ENCODE measurements at places on chromosomes 5 and 9.

DNA sequence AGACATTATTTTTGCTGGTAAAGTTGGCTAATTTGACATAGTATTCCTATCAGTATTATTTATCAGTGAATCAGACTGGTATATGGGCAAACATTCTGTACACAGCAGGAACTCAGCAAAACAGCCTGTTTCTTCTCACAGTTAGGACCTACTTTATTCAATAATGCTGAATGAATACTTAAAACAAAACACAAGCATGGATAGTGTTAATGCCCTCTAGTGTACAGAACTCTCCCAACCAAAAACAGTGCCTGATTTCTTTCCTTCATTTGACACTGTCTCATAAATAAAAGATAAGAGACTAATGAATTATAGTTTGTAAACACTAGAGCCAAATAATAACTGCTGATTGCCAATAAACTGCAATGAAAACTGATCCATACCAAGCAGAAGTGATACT, 1113.3 kb downstream of the PTPRD start:
- no peak for DNase-seq

DNA sequence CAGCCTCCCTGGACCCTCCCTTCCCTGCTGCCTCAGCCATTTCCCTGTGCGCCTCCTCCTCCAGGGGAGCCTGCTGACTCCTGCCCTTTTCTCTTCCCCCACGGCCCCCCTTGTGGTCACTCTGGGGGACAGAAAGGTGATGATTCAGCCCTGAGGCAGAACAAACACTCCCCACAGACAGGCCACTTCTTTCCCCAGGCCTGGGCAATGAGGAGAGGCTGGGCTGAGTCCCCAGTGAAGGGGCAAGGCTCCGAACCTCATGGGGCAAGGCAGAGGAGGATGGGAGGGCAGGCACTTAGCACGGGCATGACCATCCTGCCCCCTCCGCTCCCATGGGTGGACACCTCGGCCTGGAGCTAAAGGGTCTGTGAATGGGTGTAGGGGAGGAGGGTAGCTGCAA, 21.0 kb downstream of the CSF1R start:
- no peak for DNase-seq

DNA sequence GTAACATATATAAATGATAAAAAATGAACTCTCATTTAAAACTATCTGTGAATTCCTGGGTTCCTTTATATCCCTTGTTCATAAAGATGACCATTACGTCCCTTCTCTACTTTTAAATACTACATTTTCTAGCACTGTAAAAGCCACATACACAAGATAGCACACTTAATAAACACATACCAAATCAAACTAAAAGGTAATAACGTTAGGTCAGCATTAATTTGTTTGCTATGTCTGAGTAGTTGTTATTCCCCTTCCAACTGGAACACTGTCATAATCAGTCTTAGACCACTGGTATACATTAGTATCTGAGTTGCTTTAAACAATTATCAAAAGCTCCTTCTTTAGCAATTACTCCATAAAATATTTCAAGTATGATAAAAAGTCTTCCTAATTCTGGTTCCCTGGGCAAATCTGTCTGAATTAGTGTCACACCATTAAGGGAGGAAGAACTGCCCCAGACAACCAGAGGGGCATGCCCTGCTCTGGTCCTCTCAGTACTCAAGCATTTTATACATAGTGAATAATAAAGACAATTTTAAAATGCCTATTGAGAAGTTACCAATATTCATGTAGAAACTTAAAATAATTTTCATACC, 98.1 kb downstream of the RAPGEF6 start:
- no peak for DNase-seq

GRCh38 chr9:92147030-92147851, 32.0 kb upstream of the SPTLC1 start:
- peak; percentile 44 for DNase-seq

GRCh38 chr9:90770927-90771326, 30.7 kb upstream of the SYK start:
- DNase-seq = no peak

- no peak for DNase-seq
These were observed 47.9 kb upstream of the RARS1 start for GRCh38 chr5:168438349-168438748.

DNA sequence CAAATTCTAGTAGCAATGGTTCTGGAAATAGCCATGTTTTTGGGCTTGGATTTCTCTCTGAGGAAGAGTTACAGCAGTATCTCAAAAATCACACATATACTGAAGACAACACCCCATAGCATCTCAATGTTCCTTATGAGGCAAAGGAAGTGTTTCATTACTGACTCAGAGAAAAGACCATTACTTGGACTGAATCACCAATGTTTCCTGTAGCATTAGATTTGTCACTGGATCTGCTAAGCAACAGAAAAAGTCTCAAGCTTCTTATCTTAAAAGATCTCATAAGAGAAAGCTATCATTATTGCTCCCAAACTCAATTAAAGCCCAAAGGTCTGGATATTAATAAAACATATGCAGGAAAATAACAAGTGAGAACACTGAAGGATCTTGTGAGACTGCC, 272.4 kb downstream of the ADAMTS6 start:
- DNase-seq = no peak

Data from activated naive CD4-positive, alpha-beta T cell treated with anti-CD3 and anti-CD28 coated beads for 36 hours (primary cell).